ENCODE measurements at places on chromosomes 5 and 9.

GRCh38 chr5:179130101-179130681 lies 70.0 kb downstream of the ZNF354C start:
- no peak for DNase-seq

DNA sequence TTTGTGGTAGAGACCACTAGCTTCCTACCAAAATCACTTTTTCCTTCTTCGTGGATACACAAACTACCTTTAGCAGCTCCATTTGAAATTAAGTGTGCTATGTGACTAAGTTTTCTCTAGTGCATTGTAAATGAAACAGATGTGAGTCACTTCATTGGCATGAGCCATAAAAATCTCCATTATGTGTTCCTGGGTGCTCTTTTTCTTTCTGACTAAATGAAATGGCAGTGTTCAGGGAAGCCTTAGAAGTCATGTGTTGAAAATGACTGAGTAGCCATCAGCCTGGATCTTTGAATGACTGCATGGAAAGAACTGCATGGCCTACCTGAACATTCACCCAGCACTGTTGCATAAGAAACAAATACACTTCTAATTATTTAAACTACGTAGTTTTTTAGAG lies 107.9 kb downstream of the NDUFAF2 start:
- peak; percentile 92 for DNase-seq

DNA sequence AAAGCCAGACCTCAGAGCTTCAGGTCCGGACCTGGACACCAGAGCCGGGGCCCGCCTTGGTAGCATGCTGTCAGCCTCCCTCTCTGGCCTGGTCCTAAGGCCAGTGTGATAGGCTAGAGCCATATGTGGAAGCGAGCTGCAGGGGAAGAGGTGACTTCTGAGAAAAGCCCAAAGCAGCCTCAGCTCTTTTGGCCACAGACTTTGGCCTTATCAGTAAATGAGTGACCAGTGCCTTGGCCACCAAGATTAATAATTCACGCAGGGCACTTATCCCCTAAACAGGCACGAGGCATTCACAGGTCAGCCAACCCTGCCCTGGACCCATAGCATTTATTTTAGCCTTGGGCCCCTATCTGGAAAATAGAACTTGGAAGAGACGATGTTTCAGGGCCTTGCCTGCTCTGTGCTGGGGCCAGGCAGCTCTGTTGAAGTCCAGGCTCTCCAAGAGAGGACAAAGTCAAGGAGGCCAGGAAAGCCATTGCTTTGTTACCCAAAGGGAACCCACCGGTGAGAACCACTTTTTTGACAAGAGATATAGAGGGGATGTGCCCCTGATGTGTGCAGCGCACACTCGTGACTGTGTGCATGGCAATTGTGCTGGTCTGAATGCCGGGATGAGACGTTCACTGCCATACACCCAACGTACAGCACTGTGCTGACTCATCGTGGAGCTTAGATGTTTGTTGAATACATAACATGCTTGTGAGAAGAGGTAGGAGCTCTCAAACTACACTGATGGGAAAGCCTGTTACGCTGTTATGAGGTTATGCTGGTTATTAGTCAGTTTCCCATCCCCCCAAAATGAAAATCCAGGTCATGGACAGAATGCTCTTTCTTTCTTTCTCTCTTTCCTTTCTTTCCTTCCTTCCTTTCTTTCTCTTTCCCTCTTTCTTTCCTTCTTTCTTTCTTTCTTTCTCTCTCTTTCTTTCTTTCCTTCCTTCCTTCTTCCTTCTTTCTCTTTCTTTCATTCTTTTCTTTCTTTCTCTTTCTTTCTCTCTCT lies 5.0 kb upstream of the SLC34A1 start:
- DNase-seq = peak; percentile 82

DNA sequence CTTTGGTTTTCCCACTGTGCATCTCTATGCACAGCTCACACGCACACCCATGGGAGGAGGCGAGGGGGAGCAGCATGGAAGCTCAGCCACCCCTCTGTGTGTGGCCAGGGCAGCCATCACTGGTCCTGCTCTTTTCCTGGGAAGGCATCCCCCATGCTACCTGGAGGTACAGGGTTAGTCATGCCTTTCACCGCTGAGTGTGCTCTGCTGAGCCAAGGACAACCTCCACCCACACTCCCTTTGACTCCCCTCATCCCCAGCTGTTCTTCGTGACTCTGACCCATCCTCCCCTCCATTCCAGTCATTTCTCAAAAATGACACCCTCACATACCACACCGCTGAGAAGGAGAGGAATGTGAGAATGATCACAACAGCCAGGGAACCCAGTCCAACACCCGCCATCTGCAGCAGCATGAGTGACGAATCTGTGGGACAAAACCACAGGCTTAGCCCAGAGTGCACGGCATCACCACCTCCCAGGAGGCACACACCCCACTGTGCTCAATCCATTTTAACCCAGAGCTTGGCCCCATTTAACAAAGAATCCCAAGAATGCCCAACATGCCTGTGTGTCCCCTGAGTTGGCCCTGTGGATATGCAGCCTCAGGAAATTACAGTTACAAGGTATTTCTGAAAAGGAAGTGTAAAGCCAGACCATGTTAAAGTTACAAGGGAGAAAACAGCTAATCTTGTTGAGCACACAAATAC lies 133.4 kb downstream of the SUSD1 start:
- DNase-seq = peak; percentile 100

- DNase-seq = peak; percentile 30
Observed at GRCh38 chr5:997001-997474, 11.6 kb upstream of the NKD2 start.

DNA sequence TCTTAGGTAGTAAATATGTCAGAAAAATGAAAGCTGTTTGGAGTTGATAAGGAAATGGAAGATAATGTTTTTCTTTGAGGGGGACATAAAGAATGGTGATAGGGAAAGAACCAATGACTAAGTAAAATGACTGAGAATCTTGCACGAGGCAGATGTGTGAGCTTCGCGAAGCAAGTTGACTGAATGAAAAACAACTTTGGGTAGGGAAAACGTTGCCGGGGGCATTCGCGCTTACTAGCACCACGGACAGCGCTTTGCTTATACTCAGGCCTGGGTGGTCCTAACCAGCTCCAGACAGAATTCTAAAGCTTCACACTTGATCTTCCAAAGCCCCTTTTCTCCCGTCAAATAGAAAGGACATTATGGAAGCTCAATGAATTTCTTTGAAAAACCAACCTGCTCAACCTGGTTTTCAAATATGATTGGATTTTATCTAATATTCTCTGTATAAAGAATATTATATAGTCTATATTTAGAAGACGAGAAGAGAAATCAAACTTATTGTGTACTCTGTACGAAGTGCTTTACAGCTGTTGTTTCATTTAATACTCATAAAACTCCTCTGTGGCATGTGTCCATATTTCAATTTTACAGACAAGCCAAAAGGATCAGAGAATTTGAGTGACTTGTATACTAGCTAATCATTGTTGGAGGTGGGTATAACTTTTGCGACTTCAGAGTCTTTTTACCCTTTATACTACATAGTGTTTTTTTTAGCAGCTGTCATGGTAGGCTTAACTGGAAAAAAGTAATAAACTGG lies 1.9 kb upstream of the CDKN2B start:
- peak; percentile 51 for DNase-seq

DNA sequence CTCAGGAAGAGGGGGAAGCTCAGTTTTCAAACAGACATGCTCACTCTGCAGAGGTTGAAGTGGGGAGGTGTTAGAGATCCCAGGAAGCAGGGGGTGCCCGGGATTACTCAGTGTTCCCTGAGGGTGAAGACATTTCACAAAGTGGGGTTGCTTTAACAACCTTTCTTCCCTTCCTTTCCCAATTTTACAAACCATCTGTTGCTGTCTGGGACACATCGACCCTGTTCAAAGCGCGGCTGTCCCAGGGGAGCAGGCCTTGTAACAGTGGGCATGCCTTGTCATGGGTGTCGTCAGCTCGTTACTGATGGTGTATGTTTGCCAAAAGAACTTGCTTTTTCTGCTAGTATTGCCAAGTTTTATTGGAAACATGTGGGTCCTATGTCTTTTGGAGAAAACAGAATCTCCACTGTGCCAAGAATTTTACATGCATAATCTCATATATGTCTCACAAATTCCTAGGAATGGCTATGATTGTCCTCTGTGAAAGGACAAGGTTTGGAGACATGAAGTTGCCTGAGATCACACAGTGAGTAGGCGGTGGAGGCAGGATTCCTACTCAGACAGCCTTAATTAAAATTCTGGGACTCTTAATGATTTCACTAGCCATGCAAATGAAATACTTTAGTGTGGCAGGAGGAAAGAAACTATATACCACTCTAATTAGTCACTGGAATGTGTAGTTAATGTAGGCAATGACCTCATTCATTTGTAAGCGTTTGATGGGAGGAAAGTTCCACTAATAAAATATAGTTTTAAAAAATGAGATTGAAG lies 198.9 kb downstream of the NXNL2 start:
- peak; percentile 86 for DNase-seq

- peak; percentile 16 for DNase-seq
Observed at GRCh38 chr5:42943931-42944631, 96.0 kb downstream of the ANXA2R start.

GRCh38 chr5:139725073-139725830 lies 70.4 kb upstream of the PSD2 start:
- peak; percentile 57 for DNase-seq

DNA sequence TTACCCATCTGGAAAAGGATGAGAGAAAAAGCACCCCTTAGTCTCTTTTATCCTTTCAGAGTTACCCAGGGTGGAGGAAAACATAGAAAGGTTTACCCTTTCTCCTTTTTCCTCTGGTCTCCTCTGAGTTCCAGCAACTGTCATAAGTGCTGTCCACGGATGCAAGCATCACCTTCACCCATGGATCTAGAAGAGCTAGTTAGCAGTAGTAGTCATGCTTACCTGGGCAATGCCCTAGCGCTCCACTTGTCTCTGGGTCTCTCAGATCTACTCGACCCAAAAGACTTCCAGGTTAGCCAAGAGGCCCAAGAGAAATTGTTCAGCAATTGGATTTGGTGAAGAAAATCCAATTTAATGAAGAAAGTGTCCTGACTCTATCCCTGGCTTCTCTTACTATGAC lies 656.2 kb upstream of the PTPRD start:
- DNase-seq = no peak

DNA sequence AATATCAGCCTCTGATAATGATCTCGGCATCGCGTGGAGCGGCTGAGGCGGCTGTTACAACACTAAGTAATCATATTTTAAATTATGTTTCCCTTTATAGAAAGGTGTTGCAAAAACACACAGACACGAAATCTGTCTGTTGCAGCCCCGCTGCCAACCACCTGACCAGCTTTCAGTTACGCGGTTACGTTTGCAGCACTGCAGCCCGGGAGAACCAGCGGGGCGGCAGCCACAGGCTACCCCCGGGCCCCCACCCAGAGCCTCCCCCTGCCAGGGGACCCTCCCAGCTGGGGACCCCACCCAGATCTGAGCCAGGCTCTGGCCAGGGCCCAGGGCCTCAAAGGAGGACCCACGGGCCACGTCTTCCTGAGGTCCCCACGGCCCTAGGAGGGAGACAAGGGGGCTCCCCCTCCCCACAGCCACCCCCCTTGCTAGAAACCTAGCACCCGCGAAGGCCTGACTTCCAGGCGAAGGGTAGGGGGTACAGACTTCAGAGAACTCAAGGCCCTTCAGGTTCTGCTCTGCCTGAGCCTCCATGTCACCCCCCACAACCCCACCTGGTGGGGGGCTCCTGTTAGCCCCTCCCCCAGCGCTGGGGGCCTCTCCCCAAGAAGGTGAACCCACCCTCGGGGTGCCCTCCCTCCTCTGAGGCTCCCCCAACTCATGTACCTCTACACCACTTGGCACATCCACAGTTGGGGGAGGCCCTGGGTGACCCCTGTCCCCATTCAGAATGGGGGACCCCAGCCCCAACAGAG lies 6.0 kb downstream of the NACC2 start:
- DNase-seq = no peak

- DNase-seq = no peak
Observed at GRCh38 chr5:126988021-126988569, 42.3 kb downstream of the MARCHF3 start.

DNA sequence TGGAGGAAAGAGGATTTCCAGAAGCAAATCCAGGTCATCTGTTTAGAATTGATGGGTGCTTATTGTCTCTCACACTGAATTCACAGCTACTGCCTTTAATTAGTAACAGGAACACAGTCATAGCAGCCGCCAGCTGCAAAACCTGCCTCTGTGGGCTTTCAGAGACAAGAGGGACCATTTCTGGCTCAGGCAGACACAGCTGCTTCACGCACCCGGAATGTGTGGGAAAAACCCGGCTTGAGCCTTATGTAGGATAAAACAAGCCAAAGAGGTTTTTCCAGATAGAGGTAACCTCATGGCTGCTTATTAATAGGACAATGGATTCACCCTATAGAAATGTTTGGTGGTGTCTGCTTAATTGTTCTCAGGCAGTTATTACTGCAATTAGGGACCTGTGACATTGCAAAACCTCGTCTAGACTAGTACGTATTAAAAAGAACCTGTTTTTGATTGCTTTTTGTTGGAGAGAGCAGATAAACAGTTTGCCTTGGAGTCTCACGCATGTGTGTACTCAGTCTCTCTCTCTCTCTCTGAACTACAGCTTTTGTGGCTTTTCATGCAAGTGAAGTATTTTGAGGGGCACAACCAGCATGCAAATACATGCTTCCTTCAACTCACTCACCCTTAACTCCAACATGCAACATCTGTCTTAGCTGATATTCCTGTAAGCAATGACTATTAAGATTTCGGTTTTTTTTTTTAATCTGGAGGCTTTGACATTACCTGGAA lies 302.7 kb downstream of the PLK2 start:
- peak; percentile 76 for DNase-seq

GRCh38 chr9:137569609-137570203 lies 9.0 kb downstream of the DPH7 start:
- DNase-seq = no peak
